ENCODE measurements at places on chromosomes 5 and 9.
A peak's percentile ranks its signal among the peaks of the same experiment; 100 is the strongest.

DNA sequence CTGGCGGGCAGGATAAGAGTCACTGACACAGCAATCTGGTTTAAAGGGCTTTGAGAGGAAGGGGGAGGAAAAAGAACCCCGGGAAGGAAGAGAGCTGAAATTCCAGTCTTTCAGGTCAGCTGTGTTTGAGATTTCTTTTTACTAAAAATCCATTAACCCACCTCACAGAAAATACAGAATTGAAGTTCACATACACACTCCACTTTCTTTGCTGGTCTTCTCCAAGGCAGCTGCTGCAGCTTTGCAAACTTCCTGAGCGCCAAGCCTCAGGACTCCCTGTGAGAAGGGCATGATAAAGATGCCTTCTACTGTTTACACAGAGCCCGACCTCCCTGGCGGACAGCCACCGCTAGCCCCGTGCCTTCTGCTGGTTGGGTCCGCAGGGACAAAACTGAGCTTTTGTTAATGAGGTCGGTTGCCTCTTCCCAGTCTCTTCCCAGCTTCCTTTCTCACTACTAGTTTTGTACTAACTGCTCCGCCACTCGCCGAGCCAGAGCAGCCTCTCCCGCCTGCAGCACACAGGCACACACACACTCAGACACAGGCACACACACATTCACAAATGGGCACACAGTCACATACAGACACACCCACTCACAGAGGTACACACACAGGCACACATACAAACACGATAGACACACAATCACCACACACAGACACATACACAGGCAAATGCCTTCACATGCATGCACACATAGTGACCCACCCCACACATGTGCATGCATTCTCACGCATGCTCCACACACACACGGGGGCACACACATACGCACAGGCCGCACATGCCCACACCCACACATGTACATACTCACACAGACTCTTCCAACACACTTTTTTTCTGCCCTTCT lies at the start of gene FREM1:
TSS of gene FREM1 (minus strand) at position 468 of the 845 bp plus-strand sequence. CDS start 41,451 bp downstream, outside the sequence.
- peak; percentile 37 for DNase-seq

- DNase-seq: no peak
Observed at GRCh38 chr5:5179597-5179996, 39.5 kb downstream of the ADAMTS16 start.

- no peak for DNase-seq
Observed at GRCh38 chr5:56639476-56639875, 175.9 kb upstream of the MAP3K1 start.

DNA sequence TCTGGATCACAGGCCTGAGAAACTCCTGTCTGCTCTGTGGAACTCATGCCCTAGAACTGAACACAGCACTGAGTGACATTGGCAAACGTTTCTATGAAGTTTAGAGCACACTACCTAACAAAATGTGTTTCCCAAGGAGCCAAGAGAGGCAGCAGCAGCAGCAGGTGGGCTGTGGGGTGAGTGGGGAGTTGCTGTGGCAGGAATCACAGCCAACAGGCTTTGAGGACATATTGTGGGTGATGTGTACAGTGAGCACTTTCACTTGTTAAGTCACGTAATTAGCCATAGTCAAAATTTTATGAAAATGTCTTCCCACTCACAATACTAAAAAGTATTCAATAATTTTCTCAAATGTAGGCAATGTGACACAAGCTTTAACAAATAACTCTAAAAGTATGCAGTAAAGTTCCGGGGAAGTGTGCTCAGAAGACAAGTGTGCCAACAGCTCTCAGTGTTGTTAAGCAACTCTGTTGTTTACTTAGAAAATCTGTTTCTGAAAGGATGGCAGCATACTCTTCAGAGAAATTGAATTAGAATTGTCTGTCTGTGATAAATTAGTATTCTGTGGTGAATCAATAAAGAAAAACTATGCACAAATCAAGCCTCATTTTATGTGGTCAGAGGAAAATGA lies 482.1 kb downstream of the SEMA5A start:
- no peak for DNase-seq

DNA sequence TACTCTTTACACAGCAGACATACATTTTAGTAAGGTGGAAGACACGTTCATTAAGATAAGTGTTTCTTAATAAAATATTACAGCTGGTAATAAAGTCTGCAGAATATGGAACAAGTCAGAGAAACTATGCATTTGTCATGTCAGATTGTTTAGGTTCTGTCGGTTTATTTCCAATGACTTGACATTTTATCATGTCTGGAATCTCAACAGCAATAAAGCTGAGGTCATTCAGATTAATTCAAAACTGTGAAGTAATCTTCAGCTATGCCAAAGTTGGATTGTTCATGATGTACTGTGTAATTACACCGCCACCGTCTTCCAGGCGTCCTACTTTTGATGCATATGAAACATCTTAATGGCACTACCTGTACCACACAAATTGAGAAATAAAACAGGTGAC lies 1032.6 kb downstream of the CDH12 start:
- no peak for DNase-seq

DNA sequence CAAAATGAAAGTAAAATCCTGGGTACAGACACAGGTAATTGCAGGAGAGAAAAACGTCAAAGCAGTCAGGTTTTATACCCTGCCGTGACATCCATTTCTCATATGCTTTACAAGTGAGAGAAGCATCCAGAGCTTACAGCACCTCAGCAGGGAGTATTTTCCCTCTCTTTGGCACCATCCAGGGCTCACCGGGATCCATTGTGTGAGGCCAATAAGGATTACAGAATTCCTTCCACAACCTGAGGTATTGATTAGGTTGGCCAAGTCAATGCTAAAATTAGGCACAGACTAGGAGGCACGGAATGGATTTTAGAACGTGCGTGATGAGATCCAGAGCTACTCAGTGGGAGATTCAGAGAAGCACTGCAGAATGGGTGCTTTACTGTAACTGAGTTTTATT lies 296.6 kb downstream of the FBXL7 start:
- no peak for DNase-seq

GRCh38 chr9:14710804-14711203 lies 11.7 kb downstream of the CER1 start:
- DNase-seq: peak; percentile 29

GRCh38 chr5:167348980-167349379 lies 942.5 kb upstream of the WWC1 start:
- no peak for DNase-seq

GRCh38 chr9:99016681-99017387 lies 73.1 kb downstream of the COL15A1 start:
- DNase-seq: no peak

- no peak for DNase-seq
Observed at GRCh38 chr9:125774106-125774505, 26.9 kb downstream of the PBX3 start.

GRCh38 chr9:79120533-79120932 lies 451.2 kb upstream of the TLE4 start:
- no peak for DNase-seq

DNA sequence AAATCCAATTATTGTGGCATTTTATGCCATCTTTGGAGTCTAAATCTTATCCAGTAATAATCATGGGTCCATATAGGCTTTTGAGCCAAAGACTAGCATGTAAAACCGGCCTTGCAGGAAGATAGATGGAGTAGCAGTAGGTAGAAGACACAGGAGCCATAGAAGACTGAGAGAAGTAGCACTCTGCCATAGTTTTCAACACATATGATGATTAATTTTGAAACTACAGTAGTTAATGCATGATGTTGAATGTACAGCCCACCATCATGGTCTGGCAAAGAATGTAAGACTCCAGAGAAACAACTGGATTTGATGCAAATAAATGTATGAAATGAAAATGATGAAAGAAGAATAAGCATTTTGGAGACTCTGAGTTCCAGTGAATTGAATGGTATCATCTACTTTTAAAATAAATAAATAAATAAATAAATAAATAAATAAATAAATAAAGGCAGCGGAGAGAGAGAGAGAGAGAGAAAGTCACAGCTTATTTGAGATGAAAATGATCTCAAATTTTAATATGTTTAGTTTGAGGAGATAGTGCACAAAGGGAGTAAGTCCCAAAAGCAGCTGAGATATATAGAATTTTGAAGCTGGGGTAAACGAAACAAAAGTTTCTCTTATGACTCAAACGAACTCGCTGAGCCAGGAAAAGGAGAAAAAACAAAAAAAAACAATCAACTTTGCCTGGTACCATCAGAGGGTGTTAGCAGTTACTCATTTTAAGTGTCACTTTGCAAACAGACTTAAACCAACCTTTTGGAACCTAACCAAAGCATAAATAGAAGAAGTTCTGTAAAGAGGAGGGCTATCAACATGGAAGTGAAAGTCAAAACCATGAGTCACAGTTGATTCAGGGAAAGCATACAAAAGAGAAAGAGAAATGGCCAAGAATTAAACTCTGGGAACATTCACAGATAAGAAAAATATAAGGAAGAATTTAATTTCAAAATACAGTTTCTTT lies 388.7 kb downstream of the CETN3 start:
- peak; percentile 90 for DNase-seq

DNA sequence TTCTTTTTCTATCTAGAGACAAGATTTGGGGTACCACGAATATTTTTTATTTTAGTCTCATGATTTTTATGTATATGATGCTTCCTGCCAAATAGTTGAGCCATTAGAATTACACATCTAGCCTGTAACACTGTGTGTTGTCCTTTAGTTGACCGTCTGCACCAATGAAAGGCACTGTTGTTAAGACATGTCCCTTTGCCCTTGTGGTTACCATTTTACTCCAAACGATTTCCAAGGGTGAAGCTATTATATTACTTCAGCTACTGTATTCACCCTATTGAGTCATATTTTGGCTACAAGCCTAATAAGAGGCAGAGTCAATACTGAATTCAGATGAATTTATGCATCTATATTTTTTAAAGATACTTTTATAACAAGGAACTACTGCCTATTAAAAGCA lies 207.6 kb downstream of the CETN3 start:
- DNase-seq: peak; percentile 48

- DNase-seq: no peak
Observed at GRCh38 chr9:113245894-113246293, 24.6 kb downstream of the SLC31A1 start.

- peak; percentile 42 for DNase-seq
Observed at GRCh38 chr5:126385524-126386502, 37.4 kb upstream of the GRAMD2B start.

DNA sequence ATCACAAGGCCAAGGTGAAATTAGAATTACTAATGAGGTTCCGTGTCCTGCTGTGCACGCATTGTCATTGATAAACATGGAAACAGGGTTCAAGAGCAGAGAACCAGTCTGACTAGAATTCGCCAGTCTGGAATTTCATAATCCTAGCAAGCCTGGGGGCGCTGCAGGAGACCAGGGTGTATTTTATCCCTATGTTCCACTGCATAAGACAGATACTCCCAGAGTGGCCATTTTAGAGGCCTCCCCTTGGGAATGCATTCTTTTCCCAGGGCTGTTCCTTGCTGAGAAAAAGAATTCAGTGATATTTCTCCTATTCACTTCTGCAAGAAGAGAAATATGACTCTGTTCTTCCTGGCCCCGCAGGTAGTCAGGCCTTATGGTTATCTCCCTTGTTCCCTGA lies 1387.7 kb downstream of the MAT2B start:
- no peak for DNase-seq

- DNase-seq: peak; percentile 64
Observed at GRCh38 chr5:39639618-39640089, 214.9 kb upstream of the DAB2 start.

GRCh38 chr5:34047774-34048572 lies 5.0 kb upstream of the C1QTNF3 start:
- DNase-seq: no peak

- no peak for DNase-seq
Observed at GRCh38 chr5:32282633-32283032, 30.1 kb downstream of the MTMR12 start.

GRCh38 chr9:107875571-107875980 lies 386.0 kb upstream of the KLF4 start:
- peak; percentile 12 for DNase-seq

DNA sequence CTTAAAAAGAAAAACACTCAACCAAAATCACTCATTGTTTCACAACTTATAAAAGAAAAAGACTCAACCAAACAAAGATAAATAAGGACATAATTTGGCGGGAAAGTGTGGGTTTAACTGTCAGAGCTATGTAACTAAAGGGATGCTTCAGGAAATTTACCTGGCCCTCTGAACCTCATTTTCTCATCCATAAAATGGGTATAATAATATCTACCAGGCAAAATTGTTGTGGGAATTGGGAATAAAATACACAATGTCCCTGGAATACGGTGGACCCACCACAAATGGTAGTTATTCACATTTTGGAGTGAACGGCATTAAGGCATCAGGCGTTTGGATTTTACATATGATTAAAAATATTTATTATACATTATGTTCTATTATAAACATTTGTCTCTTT lies 228.5 kb upstream of the ANKRD55 start:
- DNase-seq: no peak

DNA sequence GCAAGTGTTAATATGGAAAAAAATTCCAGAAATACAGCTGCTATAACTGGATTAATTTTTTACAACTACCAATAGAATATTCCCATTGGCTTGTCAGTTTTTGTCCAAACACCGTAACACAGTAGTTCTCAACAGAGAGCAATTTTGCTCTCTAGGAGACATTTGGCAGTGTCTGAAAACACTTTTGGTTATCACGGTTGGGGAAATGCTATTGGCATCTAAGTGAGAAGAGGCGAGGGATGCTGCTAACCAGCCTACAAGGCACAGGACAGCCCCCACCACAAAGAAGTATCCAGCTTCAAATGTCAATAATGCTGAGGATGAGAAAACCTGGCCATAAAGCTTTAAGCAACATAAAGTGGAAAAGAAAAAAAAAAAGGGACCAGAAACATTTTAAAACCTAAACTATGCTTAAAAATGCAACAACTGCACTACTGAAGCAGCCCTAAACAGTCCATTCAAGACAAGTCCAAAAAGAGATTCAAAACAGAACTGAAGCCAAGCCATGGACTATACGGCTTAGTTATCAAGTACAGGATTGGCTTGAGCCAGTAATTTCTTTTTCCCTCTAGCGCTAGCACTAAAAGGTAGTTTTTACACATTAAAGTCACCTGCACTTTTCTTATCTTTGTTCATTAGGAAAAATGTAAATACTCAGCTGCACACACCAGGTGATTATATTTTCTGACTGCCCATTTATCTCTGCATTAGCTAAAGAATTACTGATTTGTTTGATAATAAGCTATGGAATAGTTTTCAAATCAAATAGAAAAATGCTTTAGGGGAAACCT lies 83.9 kb downstream of the NR3C1 start:
- no peak for DNase-seq

- DNase-seq: peak; percentile 72
Observed at GRCh38 chr9:116157436-116158138, 4.0 kb downstream of the PAPPA start.

- peak; percentile 64 for DNase-seq
Observed at GRCh38 chr5:68149189-68149588, 66.4 kb upstream of the PIK3R1 start.

GRCh38 chr9:70111042-70111602 lies 67.5 kb downstream of the MAMDC2 start:
- DNase-seq: peak; percentile 80

DNA sequence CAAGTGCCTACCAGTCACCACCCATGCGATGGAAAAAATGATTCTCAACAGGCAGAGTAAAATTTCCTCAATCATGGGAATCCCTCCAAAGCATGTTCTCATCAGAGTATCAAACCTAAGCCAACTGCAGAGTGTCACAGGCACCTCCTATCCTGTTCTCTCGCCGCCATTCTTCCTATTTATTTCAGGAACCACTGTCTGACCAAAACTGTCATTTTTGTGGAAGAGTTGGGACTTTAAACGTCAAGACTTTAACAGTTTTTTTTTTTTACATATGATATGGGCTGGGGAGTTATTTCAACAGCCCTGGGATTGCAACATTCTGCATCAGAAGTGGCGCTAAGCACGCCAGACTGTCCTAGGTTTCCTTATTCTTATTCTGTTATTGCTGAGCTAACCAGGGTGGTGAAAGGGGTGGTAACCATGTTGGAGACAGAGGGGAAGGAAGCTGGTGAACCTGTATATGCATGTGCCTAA lies 29.5 kb downstream of the PFDN1 start:
- DNase-seq: peak; percentile 45

- DNase-seq: no peak
Observed at GRCh38 chr5:78979117-78979742, 5.9 kb downstream of the ARSB start.

Data from fibroblast of mammary gland (primary cell).